HT-29 (cell line): ENCODE measurements at places on chromosomes 1 and 21.

DNA sequence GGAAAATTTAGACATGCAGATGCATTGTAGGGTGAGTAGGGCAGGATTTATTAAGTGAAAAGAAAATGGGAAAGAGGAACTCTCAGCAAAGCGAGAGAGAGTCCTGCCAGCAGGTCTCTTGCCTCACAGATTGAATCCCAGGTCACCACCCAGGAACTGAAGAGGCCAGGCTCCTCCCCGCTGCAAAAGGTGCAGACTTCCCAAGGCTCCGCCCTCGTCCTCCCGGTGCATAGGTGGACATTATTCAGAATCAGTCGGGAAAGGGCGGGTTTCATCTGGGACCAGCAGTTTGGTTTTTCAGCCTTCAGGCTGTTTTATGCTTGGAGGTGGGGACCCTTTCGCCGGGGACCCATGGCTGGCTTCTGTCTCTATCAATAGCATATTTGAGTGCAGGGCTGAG, 41.6 kb upstream of the APP start:
- DNase-seq: peak; percentile 3

DNA sequence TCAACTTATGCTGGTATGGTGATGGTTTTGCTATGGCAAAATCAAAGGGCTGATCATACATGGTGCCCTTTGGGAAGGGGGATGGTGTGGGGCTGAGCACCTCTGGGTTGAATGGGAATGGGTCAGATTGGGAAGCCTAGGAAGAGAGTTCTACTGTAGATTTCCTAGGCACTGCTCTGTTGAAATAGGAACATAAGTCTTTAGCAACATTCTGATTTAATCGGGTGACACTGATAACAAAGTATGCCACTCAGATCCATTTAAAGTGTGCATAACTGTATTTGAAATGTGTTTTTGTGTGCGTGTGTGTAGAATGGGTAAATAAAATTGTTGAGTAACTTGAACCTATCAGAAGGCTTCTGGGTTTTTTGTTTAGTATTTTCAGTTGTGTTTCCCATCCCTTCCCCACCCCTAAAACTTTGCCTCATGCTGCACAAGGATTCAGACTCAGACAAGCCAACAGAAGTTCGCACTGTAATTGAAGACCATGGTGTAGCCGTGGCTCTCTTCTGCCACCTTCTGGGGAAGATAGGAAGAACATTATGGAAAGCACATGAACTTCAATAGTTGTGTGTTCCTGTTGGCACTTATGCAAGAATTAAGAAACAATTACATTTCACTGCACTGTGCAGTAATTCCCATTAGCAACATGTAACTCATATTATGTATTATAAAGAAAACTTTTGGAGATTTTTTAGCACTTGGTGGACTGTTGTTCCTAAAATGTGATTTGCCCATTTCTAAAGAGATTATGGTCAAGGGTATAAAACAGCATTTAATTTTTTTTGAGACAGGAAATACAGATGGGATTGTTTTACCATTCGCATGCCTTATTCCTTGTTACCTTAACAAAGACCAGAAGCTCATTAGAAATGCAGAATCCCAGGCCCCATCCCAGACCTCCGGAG, 10.9 kb upstream of the C4BPB start:
- peak; percentile 95 for DNase-seq

GRCh38 chr21:43775795-43776430, at the start of gene CSTB:
CSTB (minus strand) TSS chr21:43776308; CDS start chr21:43776269, 39 bp downstream.
- peak; percentile 62 for DNase-seq

DNA sequence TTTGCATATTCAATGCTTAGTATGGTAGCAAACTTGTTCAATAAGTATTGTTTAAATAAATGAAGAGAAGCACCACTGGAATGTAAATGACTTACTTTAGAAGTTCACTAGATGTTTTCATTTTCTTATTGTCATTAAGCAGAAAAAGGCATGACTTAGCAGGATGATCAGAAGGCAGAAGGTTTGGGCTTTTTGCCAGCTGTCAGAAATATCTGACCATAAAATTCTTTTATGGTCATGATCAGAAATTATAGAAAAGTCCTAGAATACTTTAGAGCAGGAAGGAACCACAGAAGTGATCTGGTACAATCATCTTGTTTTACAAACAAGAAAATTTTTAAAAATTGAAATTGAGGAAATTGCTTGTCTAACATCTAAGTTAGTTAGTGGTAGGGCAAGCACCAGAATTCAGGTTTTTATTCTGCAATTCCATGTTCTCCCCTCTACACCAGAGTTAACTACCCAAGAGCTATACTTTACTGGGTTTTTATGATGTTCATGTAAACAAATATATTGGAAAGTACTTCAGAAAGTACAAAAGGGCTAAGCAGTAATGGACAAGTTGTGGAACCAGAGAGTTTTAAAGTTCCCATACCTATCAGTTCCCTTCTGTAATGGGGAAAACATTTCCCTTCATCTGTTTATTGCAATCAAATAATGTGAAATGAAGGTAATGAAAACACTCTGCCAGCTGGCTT, 10.1 kb downstream of the FMO5 start:
- DNase-seq: peak; percentile 11

DNA sequence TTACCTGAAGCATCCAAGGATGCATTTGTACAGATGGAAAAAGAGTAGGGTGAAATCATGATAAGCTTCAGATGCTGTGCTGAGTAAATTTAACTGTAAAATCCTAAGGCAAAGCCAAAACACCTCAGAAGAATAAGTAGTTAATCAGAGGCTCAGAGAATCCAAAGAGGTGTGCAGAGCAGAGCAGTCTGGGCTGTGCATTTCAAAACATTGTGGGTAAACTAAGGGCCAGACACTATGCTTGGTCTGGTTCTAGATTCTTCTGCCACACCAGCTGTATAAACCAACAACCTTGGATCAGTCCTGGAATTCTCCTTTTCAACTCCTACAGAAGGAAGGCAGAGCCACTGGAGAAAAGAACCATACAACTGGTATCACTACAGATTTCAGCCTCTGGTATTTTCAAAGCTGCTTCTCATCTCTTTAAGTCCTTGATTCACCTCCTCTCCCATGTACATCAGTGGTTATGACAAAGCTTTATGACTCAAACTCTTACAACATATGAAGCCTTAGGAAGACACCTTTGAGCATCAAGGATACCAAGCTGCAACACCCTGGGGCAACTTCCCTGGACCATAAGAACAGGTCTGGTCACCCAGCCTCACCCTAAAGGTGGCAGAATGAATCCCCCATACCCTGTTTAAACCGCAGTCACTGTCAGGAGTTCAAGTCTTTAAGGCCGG, 11.6 kb upstream of the HIPK1 start:
- DNase-seq: no peak

DNA sequence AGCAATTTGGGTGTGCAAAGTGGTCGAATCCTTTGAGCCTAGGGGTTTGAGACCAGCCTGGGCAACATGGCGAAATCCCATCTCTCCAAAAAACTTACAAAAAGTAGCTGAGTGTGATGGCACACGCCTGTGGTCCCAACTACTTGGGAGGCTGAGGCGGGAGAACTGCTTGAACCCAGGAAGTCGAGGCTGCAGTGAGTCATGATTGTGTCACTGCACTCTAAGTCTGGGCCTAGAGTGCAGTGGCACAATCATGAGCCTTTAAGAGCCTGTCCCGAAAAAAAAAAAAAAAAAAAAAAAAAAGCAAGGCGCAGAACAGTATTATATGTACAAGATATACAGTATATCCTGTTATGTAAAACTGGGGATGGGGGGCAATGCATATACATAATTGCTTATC, 25.1 kb upstream of the HTR1D start:
- no peak for DNase-seq
